ENCODE measurements at places on chromosomes 13 and 19. TPM values are rescaled to one million over a fixed set of nuclear protein-coding genes. Genes with fewer than 3 reads are reported as not detected.

The APOC4 gene
- not detected for total RNA-seq

- DNase-seq = peak; percentile 72
Observed at GRCh38 chr13:110005563-110005962, 219.2 kb upstream of the IRS2 start.

The PDS5B gene
- 14.1 TPM for total RNA-seq

The C19orf25 gene
- total RNA-seq = 49.5 TPM

GRCh38 chr13:40916207-40916998 lies 102.7 kb downstream of the ELF1 start:
- no peak for DNase-seq

The NUCB1 gene
- 221 TPM for total RNA-seq

DNA sequence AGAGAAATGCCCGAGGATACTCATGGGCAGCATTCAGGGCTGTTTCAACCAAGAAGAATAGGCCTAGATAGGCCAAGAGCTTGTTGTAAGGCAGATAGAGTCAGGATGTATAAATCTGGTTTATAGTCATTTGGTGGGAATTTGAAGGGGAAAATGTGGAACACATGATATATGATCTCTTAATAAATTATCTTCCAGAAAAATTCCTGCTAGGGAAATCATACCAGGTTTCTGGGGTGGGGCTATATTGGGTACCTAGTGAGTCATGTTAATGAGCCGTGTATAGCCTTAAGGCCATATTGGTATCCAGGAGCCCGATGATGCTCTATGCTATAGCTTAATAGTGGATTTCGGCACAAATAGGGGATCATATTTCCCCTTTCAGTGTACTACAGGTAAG lies 51.5 kb upstream of the HTR2A start:
- DNase-seq = no peak

The TUBA3C gene
- not detected for total RNA-seq

Data from LHCN-M2 (cell line).